GOT3 (cell line): ENCODE measurements at places on chromosomes 6 and 20.

DNA sequence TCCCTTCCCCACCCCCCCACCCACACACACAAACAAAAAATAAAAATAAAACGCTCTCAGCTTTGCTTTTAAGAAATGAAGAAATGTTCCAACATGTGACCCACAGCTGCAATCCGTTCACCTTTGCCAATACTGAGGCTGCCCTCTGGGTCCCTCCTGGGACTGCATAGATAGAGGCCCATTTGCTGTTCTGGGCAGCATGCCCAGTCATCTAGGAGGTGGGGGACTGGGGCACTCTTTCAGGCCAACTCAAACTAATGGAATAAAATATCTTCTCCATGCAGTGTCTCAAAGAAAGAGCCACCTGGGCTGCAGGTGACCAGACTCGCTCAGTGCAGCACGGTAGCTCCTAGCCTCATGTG is 79.9 kb downstream of the SLC22A3 start:
- DNase-seq, result no peak

DNA sequence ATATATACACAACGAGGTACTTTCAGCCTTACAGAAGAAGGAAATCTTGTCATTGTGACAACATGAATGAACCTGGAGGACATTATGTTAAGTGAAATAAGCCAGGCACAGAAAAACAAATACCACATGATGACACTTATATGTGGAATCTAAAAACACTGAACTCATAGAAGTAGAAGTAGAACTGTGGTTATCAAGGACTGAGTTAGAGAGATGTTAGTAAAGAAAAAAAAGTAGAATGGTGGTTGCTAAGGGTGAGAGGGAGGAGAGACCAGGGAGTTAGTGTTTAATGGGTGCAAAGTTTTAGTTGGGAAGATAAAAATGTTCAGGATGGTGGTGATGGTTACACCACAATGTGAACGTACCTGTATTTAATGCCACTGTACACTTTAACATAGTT is 4.8 kb upstream of the STX11 start:
- no peak for DNase-seq

DNA sequence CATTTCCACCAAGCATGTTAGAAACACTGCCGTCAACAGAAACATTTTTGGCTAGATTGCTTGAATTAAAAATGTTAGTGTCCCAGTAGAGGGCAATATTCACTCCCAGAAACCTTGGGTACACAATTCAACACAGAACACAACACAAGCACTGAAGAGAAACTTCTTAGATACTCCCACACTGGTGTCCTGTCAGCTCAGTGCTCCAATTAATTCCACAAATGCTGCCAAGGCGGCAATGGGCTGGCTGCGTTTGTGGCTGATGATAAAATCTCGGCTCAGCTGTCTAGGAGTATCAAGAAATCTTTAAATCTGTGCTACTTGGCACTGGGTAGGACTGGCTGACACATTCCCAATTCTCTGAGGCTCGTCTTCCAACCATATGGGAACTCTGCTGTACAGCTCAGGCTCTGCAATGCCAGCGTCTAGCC is 39.3 kb downstream of the BEND3 start:
- no peak for DNase-seq

DNA sequence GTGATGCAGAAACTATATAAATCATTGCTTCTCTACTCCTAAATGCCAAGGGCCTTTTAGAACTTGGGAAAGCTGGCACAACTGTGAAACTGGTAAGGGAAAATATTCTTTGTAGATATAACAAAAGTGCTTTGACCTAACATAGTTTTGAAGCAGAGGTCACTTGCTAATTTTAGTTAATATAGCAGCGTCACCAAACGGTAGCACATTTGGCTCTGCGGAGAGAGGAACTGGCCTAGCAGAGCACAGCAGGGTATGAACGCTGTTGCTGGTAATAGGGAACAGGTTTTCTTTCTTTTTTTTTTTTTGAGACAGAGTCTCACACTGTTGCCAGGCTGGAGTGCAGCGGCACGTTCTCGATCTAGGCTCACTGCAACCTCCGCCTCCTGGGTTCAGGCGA is 67.4 kb downstream of the ECT2L start:
- DNase-seq, result no peak

DNA sequence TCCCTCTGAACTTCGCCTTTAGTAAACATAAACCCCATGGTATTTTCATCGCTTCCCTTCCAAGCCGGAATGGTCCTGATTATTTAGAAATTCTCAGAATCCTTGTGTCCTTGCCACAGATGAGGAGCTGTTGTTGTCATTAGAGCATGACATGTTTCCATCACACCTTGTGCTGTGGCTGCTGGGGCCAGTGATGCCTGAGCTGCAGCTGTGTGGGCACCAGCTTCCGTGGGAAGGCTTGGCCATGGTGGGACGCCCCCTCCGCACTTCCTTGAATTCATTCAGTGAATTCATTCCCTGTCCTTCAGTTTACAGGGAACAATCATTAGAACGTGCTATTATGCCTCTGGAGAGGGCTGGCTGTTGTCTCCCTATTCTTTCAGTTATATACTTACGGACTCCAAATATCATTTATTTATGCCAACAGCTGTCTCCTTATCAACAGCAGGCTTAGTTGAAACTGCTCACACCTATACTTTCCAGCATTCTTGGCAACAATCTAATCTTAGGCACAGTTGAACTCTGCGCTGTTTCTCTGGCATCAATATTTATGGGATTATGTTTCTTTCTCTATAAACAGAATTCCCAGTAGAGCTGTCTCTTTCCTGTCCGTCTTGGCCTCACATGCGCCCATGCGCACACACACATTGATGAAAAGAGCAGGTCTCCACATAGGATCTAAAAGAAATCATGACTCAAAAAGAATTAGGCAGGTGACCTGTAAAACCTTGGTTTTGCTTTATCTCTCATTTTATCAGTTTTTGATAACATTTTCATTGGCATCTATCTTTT is 9.0 kb downstream of the ADGRF1 start:
- DNase-seq, result no peak

- DNase-seq, result no peak
Observed at GRCh38 chr6:47733879-47734558, 35.6 kb downstream of the ADGRF4 start.

- DNase-seq, result no peak
Observed at GRCh38 chr6:100538086-100538485, 73.4 kb upstream of the SIM1 start.

- DNase-seq, result no peak
Observed at GRCh38 chr20:199996-200395, 10.5 kb upstream of the DEFB128 start.

- DNase-seq, result no peak
Observed at GRCh38 chr6:146770275-146770964, 171.6 kb downstream of the ADGB start.

DNA sequence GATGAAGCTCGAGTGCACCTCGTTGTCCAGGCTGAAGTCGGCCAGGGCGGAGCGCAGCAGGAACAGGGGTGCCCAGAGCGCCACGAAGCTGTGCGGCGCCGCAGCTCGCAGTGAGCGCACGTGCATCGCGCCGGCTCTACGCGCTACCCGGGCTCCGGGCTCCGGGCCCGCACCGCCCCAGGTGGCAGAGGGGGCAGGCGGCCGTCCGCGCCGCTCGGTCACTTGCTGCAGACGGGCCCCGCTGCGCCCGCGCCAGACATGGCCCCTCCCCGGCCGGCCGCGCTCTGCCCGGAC is 497 bp downstream of the BMP7 start:
- DNase-seq, result no peak

DNA sequence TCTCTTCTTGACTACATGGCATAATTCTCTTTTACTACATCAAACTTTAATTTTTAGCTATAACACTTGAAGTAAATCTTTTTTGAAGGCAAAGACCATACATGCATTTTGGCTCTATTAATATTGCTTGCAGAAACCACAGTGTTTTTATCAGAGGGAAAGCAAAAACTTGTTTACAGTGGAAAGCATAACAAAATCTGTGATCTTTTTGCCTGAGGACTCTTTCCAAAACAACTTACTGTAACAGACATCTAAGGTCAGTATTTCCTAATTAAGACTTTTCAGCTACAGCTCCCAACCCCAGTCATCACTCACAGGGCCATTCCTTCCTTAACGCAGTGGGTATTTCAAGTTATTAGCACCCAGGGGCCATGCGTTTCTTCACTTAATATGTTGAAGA is 274.7 kb downstream of the CDKAL1 start:
- DNase-seq, result no peak

GRCh38 chr6:113967777-113968176 is 3.2 kb downstream of the HDAC2 start:
- no peak for DNase-seq

DNA sequence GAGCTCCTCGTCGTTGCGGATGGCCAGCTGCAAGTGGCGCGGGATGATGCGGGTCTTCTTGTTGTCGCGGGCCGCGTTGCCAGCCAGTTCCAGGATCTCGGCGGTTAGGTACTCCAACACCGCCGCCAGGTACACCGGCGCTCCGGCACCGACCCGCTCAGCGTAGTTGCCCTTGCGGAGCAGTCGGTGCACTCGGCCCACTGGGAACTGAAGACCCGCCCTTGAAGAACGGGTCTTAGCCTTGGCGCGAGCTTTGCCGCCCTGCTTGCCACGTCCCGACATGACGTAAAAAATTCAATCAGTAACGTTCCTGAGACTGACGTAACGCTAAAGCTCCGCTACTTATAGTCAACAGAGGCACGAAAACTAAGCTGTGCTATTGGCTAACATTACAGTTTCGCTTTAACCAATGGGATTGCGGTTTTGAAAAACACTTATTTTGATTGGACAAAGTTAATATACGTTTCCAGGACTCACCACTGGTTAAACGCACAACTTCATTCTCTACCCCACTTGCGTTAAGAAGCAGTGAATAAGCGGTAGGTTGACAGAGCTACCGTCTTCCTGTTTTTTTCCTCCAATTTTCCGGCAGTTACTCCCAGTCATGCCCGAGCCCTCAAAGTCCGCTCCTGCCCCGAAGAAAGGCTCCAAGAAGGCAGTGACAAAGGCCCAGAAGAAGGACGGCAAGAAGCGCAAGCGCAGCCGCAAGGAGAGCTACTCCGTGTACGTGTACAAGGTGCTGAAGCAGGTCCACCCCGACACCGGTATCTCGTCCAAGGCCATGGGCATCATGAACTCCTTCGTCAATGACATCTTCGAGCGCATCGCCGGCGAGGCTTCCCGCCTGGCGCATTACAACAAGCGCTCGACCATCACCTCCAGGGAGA is 73.9 kb downstream of the OR2B2 start:
- peak; percentile 63 for DNase-seq

GRCh38 chr6:155419161-155419560 is 36.5 kb downstream of the NOX3 start:
- no peak for DNase-seq

GRCh38 chr6:32176476-32177182 is 745 bp upstream of the AGPAT1 start:
- DNase-seq, result no peak

DNA sequence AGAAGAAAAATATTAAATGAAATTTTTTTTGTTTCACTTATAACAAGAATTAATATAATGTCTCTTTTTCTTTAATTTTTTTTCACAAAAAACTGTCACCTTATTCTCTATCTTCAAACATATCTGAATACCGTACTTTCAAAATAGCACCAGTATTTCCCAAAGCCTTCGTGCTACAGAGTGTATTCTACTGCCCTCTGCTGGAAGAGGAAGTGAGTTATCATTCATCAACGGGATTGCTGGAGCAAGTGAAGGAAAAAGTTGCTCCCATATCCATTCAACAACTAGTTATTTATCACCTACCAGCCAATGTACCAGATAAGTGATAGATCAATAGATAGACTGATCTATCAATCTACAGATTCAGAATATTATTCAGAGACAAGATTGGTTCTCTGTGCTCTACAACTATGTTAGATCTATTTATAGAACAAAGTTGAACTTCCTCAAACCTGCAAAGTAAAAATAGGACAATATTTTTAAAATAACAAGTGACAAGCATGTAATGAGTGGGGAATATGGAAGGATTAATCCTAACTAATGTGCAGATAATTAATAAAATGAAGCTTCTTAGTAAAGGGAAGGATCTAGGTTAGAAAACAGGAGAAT is 26.7 kb upstream of the TFAP2B start:
- DNase-seq, result no peak

- DNase-seq, result no peak
Observed at GRCh38 chr6:138235205-138235604, 16.9 kb upstream of the PBOV1 start.

- DNase-seq, result no peak
Observed at GRCh38 chr6:14333556-14334305, 216.2 kb downstream of the CD83 start.

- no peak for DNase-seq
Observed at GRCh38 chr6:12566618-12567123, 149.9 kb upstream of the PHACTR1 start.

GRCh38 chr6:155079985-155080452 is 84.9 kb downstream of the TIAM2 start:
- DNase-seq, result no peak

- DNase-seq, result no peak
Observed at GRCh38 chr6:32397252-32397920, 9.6 kb downstream of the BTNL2 start.

DNA sequence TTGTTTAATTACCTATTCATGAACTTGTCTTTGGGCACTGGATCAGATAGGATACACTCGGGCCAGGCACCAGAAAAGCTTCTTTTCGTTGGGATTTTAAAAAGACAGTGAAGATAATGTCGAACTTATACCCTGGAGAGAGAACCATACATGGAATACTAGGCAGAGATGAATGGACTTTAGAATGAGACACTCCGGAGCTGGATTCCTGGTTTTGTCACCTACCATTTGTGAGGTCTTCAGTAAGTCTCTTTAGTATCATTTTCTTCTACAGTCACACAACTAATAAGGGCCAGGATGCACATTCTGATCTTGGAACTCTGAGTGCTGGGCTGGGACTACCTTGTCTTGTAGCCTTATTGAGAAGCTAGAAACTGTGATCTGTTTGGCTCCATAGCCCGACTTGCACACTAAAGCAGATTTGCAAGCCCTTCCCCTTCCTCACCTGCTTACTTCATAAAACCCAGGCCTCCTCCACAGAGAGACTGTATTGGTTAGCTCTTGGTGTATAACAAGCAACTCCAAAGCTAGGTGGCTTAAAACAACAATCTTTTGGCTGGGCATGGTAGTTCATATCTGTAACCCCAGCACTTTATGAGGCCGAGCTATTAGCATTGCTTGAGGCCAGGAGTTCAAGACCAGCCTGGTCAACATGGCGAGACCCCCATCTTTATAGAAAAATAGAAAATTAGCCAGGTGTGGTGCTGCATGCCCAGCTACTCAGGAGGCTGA is 7.4 kb upstream of the IFT52 start:
- DNase-seq, result no peak

DNA sequence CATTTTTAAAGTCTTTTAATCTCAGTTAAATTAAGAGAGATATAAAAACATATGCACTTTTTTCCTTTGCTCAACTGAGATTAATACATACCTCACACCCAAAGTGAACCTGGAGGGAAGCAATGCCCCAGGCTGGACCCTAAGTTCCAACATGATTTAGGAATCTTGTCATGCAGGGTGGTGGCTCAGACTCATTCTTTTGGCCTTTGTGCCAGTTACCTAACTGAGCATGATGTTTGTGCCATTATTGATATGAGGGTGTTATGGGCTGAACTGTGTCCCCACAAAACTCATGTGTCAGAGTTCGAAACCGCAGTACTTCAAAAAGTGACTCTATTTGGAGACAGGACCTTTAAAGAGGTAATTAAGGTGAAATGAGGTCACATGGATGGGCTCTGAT is 188.0 kb downstream of the ARHGAP18 start:
- DNase-seq, result no peak

GRCh38 chr20:63745961-63746731 is 6.6 kb downstream of the SLC2A4RG start:
- DNase-seq, result no peak
